Activated CD4-positive, alpha-beta T cell treated with anti-CD3 and anti-CD28 coated beads, Interleukin-2, amount 50 U/mL, for 4 hours (primary cell): ENCODE measurements at places on chromosomes 4 and X.

- DNase-seq: no peak
Measured at GRCh38 chr4:153140294-153140693, 63.9 kb upstream of the TRIM2 start.

GRCh38 chr4:98289375-98289774, 28.2 kb downstream of the RAP1GDS1 start:
- no peak for DNase-seq

DNA sequence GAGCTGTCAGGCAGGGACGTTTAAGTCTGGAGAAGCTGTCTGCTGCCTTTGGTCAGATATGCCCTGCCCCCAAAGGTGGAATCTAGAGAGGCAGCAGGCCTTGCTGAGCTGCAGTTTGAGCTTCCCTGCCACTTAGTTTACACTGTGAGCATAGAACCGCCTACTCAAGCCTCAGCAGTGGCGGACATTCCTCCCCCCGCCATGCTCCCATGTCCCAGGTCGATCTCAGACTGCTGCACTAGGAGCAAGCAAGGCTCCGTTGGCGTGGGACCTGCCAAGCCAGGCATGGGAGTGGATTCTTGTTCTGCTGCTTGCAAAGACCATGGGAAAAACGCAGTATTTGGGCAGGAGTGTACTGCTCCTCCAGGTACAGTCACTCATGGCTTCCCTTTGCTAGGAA, 24.3 kb downstream of the PLK4 start:
- no peak for DNase-seq

DNA sequence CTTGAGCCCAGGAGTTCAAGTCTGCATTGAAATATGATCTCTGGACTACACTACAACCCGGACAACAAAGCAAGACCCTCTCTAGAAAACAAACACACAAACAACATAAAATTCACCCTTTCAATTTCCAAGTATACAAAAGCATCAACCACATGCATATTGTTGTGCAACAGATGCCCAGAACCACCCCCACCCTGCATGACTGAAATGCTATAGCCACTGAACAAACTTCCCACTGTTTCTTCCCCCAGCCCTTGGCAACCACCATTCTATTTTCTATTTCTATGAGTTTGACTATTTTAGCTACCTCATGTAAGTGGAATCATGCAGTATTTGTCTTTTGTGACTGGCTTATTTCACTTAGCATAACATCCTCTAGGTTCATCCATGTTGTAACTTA, 14.2 kb upstream of the C4orf51 start:
- no peak for DNase-seq

- no peak for DNase-seq
Measured at GRCh38 chr4:175946472-175947116, 119.0 kb upstream of the WDR17 start.

- no peak for DNase-seq
Measured at GRCh38 chr4:138344054-138344453, 101.9 kb upstream of the SLC7A11 start.

DNA sequence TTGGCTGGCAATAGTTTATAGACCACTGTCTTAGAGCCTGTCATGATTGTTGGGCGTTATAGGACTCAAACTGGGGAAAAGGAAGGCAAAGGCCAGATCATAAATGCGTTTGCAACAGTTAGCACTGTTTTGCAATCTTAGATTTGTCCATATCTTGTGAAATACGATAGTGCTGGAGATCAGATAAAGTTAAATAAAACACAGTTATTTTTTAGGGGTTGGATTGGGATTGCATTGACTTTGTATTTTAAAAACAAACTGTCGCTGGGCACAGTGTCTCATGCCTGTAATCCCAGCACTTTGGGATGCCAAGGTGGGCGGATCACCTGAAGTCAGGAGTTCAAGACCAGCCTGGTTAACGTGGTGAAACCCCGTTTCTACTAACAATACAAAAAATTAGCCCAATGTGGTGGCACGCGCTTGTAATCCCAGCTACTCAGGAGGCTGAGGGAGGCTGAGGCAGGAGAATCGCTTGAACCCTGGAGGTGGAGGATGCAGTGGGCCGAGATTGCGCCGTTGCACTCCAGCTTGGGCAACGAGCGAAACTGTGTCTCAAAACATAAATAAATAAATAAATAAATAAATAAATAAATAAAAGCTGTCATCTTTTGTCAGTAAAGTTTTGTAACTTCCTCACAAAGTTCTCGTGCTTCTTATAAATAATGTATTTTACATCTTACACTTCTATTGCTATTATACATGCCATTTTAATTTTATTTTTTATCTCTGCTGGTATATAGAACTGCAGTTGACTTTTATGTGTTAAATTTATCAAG, 117.2 kb downstream of the KDM6A start:
- DNase-seq: no peak

DNA sequence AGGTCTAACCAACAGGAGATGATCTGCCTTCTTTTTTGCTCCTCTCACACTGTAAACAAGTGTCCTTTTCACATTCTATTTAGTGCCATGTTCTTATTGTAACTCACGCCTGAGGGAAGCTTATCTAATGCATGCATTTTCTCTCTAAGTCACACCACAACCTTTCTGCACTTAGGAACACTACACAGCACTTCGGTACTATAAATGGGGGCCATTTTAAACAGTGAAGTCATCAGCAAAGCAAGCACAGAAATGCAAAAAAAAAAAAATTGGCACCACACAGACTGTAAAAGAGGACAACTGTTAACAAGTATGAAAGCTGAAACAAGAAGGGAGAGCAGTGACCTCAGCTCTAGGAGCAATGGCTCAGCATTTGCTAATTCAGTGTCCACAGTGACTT, 45.2 kb downstream of the PRSS12 start:
- DNase-seq: no peak

DNA sequence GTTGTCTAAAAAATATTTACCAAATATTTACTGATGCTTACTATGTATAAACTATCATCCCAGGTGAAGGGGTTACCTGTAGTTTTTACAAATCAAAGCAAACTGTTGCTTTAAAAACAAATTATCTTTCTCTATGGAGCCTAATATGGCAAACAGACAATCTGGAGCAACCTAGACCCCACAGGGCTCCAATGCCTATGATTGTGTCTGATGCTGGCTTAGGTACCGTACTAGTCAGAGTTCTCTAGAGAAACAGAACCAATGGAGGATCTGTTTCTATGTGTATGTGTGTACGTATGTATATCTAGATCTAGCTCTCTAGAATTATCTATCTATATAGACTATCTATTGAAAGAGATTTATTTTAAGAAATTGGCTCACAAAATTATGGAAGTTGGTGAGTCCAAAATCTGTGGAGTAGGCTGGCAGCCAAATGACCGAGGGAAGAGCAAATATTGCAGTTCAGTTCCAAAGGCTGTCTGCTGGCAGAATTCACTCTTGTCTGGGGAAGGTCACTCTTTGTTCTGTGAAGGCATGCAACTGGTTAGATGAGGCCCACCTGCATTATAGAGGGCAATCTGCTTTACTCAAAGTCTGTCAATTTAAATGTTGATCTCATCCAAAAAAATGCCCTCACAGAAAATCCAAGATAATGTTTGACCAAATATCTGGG, 127.1 kb upstream of the ENPEP start:
- DNase-seq: no peak

DNA sequence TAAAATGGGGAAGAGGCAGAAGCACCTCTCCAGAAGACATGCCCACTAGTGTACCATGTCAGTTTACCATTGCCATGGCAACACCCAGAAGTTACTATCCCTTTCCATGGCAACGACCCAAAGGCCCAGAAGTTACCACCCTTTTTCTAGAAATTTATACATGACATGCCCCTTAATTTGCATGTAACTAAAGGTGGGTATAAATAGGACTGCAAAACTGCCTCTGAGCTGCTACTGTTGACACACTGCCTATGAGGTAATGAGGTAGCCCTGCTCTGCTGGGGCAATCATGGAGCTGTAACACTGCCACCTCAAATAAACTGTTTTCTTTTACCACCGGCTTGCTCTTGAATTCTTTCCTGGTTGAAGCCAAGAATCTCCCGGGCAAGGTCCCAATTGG, 13.9 kb upstream of the BEX4 start:
- no peak for DNase-seq

- no peak for DNase-seq
Measured at GRCh38 chr4:68865760-68866159, 50.0 kb downstream of the UGT2B10 start.

- DNase-seq: no peak
Measured at GRCh38 chrX:9329056-9329455, 135.8 kb upstream of the TBL1X start.

DNA sequence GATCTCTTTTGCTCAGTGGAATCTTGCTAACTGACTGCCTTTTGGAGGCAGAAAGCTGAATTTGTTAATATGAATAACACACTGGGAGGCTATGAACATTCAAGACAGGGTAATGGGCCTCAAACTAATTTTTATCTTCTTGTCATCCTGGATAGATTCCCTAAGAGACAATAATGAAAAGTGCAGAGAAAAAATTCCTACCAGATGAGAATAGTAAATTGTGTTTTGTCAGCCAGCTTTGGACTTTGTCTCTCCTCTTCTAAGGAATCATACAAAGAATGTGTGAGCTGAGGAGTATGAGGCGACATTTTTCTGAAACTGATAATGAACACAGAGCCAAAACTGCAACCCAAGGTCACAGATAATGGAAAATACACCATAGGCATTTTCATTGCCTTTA, 649.3 kb downstream of the IQCM start:
- no peak for DNase-seq

GRCh38 chrX:81392396-81392795, 190.5 kb downstream of the SH3BGRL start:
- DNase-seq: no peak

- no peak for DNase-seq
Measured at GRCh38 chr4:38089961-38090360, 129.8 kb downstream of the PTTG2 start.

- no peak for DNase-seq
Measured at GRCh38 chrX:109974906-109975655, 27.8 kb upstream of the TMEM164 start.

GRCh38 chr4:174230680-174231079, 52.8 kb downstream of the FBXO8 start:
- no peak for DNase-seq

GRCh38 chr4:174627473-174627872, 105.2 kb upstream of the HPGD start:
- no peak for DNase-seq

DNA sequence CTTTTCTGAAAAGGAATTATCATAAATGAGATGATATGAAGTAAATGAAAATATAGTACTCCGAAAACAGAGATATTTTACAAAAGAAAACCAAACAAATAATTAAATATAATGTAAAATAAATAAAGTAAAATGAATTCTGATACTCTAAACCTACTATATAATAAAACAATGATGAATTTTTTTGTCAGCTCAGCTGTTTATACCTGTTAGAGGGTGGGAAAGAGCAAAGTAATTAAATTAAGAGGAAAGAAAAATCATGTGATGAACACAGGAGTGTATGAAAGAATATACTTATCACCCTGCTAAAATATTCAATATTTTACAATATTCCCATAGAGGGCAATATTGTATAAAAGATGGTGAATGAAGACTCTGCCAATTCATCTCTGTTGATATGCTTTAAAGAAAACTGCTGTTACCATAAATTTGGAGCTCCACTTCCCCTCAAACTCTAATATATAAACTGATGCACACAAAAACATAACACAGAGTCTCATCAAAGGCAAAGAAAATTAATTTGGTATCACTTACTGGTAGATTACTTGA, 6.5 kb upstream of the NDST4 start:
- DNase-seq: no peak

- no peak for DNase-seq
Measured at GRCh38 chrX:122046226-122046625, 998.8 kb downstream of the GLUD2 start.

DNA sequence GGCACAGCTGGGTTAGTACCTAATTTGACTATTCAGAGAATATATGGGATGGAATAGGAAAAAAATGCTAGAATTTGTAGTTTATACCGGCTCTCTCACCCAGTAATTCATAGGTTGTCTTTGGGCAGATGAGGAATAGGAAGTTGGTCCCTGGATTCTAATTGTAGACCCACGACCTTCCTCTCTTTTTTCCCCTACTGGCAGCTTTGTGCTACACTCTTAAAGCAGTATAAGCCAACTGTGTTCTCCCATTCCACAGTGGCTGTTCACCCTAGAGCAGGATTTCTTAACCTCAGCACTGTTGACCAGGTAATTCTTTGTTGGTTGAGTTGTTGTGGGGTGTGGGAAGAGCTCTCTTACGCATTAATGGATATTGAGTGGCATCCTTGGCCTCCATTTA, 92.9 kb downstream of the FNIP2 start:
- no peak for DNase-seq

- DNase-seq: no peak
Measured at GRCh38 chr4:41359836-41360213, 103.1 kb downstream of the UCHL1 start.

GRCh38 chrX:2193273-2193592, 307.5 kb downstream of the DHRSX start:
- DNase-seq: no peak

DNA sequence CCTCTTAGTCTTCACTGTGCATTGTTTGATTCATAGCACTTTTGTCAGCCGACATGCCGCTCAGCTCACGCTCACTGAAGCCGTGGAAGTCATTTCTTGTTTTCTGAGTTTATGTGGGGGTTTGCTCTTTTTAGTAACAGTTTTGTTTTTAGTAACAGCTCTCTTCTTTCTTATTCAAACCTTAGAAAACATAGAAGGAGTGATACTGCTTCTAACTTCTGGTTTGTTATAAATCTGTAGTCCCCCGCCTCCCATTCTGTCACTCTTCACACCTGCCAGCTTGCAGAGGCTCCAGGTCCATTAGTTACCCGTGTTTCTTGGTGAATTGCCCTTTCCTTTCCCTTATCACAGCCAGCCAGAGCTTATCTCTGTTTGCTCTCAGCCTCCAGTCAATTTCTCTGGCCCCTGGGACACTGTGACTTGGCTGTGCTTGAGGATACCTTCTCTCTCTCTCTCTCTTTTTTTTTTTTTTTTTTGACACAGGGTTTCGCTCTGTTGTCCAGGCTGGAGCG, 50.5 kb downstream of the GRK4 start:
- DNase-seq: no peak

DNA sequence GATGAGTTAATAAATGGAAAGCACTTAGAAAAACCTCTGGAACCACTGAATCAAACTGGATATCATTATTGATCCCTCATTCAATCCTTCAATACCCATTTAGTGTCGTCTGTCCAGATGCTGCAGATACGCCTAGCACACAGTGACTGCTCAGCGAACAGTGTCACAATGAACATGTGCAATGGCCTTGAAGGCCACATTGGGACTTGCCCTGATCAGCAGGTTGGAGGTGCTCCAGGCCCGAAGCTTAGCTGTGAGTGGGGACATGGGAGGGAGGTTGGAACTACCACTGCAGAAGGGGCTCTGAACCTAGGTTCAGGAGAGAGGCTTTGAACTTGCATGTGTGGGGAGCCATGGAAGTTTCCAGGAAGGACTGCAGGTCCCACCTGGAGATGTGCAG, 17.2 kb downstream of the GPKOW start:
- no peak for DNase-seq

- DNase-seq: no peak
Measured at GRCh38 chr4:78809295-78809694, 33.1 kb downstream of the BMP2K start.
